Right ventricle myocardium superior (tissue), 1 donor: ENCODE measurements at places on chromosomes 13 and 19. TPM values are rescaled to one million over a fixed set of nuclear protein-coding genes. Genes with fewer than 3 reads are reported as not detected.

DNA sequence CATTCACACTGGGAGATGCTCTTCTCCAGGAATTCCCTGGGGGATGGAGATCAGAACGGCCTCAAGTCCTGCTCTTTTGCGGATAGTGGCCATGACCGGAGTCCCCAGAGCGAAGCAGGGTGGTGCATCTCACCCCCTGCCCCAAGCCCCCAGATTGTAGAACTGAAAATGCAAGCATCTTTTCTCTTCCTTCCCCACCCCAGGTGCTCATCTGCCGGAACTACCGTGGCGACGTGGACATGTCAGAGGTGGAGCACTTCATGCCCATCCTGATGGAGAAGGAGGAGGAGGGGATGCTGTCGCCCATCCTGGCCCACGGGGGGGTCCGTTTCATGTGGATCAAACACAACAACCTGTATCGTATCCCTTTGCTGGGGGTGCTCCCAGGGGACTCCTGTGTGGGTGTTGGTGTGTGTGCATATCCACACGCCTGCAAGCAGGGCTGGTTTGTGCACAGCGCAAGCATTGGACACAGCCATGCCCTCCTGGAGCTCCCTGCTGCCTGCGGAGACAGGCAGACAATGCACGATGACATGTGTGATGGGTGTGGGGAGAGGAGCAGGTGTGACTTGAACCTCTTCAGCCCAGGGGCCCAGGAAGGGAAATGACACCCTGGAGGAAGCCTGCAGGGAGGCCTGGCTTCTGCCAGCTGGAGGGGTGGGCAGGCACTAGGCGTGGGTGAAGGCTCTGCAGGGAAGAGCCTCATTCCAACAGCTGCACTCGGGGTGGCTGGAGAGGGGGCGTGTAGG lies 5.7 kb downstream of the AP1M1 start:
- DNase-seq = peak; percentile 24

DNA sequence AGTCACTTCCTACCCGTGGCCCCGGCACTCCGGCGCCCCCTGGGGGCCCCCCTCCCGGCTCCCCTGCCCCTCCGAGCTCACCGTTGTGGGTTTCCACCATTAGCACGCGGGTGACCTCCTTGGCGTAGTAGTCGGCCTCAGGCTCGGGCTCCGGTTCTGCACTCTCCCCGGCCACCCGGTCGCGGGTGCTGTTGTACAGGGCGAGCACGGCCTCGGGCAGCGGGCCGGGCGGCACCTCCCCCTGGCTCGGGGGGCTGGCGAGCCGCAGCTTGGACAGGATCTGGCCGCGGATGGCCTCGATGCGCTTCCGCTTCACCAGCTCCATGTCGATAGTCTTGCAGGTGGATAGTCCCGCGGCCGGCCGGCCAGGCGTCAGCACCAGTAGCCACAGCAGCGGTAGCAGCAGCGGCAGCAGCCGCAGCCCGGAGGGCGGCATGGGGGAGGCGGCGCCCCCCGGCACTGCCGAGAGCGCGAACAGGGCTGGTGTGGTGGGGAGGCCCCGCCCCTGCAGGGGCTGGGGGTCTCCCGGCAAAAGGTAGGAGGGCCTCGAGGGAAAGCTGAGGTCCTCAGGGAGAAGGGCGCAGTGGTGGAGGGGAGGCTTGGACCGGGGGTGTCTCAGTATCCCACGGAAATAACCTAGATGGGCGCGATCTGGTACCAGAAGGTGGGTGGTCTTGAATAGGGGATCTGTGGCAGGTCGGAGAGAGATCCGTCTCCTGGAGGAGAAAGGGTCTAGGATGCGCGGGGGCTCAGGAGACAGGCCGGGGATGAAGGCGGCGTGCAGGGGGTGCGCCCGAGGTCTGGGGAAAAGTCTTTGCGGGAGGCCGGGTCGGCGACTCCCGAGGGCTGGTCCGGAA lies 885 bp downstream of the TGFB1 start:
- DNase-seq = peak; percentile 85

The RDH8 gene
- not detected for total RNA-seq

The OR7D2 gene
- 0.22 TPM for total RNA-seq

The PCDH17 gene
- total RNA-seq = 2.2 TPM
